ENCODE measurements at places on chromosomes 2 and 18.

DNA sequence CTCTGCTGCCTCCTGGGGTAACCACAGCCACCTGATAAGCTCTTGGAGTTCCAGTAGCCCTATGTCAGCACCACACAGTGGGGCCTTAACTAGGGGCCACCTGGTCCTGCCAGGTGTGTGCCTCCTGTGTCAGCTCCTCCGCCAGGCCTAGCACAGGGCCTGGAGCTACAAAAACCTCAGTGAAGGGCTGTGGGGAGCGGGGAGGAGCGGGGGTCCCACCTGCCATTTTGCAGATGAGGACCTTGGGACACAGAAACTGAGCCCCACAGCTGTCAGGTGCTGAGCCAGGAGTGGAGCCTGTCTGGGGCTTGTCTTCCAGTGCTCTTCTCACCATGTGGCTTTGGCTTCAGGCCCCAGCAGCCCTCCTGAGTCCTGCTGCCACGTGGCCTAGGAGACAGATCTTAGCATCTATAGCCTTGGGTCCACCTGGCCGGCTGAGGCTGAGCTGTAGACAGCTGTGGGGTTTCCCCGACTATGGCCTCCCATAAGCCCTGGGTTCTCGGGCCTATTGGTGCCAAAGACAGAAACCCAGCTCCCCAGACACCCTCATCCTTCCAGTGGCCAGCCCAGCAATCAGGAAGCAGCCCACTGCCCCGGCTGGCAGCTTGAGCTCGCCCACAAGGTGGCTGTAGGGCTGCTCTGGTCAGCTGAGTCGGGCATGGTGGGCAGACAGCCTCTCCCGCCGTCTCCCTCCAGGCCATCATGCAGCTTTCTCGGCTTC, 104.5 kb upstream of the MCFD2 start:
- DNase-seq = no peak

GRCh38 chr2:104876606-104877570, 23.0 kb downstream of the POU3F3 start:
- DNase-seq = peak; percentile 45

DNA sequence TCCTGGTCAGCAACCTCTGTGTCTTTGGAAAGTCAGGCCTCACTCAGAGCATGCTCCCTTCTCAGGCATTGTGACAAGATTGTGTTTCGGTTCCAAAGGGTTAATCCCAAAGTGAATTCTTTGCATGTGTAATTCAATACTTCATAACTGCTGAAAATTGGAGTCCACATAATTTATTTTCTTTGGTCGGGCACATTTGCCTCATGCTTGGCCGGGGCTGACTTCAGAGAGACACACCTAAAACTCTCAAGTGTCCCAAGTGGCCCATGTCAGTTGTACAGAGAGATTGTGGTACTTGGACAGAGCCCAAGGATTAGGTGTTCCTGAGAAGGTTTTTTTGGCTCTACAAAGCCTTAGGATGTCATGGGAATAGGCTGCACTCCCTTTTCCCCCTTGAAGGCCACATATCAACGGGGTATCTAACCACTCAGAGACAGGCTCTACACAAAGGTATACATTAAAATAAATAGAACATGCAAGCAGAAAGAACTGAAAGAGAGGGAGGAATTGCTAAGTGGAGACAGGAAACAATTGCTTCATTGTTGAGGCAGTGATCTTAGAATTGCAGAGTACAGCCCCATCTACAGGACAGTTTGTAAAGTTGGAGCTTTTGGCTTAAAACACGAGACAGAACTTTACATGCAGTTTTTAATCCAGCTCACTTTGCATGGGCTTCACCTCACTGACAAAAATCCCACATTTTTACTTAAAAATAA, 1232.3 kb upstream of the ZEB2 start:
- no peak for DNase-seq

GRCh38 chr2:35184471-35184870, 1171.1 kb upstream of the CRIM1 start:
- DNase-seq = no peak

- no peak for DNase-seq
Measured at GRCh38 chr18:44884431-44884830, 203.7 kb downstream of the SETBP1 start.

DNA sequence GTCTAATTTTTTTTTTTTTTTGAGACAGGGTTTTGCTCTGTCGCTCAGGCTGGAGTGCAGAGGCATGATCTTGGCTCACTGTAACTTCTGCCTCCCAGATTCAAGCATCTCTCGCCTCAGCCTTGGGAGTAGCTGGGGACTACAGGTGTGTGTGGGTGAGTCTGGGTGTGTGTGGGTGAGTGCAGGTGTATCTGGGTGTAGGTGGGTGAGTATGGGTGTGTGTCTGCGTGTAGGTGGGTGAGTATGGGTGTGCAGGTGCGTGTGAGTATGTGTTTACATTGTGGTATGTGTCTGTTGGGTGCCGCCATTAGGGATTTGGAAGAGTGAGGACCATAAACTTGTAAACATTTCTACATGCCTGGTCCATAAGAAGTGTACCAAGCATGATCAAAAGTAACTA, 1.5 kb upstream of the RAB6C start:
- DNase-seq = no peak

DNA sequence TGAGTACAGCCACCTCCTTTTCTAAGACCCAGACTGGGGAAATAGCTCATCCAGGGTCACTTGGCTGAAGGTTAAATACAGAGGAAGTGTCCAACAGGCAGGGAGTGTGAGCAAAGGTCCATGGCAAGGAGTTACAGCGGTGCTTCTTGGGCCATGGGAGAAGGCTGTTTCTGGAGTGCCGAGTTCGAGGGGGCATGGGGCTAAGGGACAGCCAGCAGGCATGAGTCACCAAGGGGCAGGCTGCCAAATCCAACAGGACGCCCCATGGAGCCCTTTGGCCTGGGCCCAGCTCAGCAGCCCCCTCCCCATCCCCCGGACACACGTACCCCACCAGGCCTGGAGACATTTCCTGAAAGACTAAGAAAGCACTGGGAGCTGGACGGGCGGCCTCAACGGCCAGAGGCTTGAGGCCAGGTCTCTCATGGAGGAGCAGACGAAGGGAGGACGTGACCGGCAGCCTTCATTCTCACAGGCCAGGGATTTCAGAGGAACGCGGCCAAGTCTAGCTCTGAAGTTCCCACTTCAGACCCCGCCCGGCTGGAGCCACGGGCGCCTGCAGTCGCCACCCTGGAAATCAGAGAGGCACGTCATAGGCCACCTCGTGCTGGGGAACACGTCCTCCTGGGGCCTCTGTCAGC, 160.4 kb downstream of the SMAD7 start:
- DNase-seq = no peak

- no peak for DNase-seq
Measured at GRCh38 chr2:159153463-159153862, 133.0 kb downstream of the WDSUB1 start.

GRCh38 chr2:216687646-216688045, 7.7 kb downstream of the IGFBP5 start:
- DNase-seq = no peak

DNA sequence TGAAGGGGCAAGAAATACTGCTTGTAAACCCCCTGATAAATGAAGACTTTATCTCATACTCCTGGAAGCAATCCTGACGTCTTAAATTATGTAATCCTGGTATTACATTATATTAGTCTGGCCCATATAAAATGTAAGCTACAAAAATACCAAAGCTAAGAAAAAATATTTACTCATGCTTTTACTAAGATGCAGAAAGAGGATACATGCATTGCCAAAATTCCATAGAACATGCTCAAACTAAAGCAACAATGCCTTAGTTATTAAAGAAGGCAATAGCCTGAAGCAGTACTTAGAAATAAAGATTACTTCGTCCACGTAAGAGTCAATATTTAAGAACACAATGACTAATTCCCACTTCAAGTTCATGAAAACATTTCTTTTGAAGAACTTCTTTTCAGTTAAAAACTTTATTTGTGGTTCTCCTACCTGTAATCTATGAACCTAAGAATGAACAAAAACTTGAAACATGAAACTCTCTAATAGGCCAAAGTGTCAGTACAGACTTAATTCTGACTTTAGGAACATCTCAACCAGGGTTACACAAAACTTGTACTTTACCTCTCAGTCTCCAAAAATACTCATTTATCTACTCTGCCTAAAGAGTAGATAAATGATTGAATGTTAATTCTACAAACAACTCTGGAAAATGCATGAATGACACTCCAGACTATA, 117.3 kb downstream of the THADA start:
- DNase-seq = no peak

- no peak for DNase-seq
Measured at GRCh38 chr2:55843096-55843993, 80.2 kb downstream of the EFEMP1 start.

- no peak for DNase-seq
Measured at GRCh38 chr18:66497351-66497750, 106.5 kb downstream of the CDH19 start.

DNA sequence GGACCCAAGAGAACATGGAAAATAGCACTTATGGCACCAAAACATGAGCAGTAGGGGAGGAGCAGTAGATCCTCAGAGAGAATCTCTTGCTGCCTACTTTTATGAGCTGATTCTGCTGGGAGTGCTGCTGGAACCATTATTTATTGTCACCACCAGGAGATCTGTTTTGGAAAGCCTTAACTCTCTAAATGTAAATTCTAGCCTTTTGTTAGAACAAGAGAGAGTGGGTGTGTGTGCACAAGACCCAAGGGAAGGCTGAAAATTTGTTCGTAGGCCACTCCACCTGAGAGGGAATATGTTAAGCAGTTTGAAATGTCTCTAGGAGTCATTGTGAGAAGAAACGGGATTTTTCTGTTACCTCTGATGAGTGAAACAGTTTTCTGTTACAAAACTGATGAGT, 16.2 kb upstream of the FAM237A start:
- DNase-seq = no peak
